ENCODE measurements at places on chromosomes 7 and 10.

DNA sequence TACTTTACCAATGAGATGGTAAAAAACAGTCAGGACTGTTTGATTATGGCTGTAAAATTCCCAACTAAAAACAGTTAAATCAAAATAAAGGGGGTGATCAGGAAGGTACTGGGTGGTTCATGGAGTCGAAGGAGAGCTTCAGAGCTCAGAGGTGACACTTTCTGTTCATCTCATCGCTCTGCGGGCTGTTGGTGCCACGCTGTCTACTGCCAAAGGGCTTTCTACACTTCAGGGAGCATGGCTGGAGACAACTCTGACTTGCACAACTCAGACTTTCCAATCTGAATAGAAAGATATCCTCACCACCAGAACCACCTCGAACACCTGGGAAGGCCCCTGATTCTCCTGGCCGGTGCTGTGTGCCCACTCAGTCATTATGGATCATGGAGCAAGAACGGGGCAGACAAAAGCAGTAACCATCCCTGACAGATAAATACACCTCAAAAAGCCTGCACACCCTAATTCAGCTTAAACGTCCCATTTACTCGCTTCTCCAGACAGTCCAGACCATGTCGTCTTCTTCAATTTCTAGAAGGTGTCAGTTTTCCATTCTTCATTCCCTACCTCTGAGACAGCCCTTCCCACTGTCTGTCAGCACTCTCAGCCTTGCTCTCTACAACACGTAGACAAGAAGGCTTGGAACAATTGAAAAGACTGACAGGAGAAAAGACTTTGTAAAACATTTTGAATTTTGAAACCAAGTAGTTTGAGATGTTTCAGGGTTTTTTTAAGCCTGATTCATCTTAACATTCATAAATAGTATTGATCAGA, 348.7 kb upstream of the NFE2L3 start:
- no peak for DNase-seq

- DNase-seq = no peak
These were observed 136.7 kb downstream of the DLG5 start for GRCh38 chr10:77789861-77790260.

- DNase-seq = no peak
These were observed 24.9 kb downstream of the BEND7 start for GRCh38 chr10:13503745-13504463.

- no peak for DNase-seq
These were observed 4.0 kb upstream of the CFAP58 start for GRCh38 chr10:104349623-104350126.

GRCh38 chr7:20839196-20839735, 52.6 kb upstream of the SP8 start:
- DNase-seq = no peak

- DNase-seq = no peak
These were observed 183.3 kb downstream of the PTN start for GRCh38 chr7:137160236-137160635.

All from CD4-positive, alpha-beta T cell treated with Interleukin-17A for 4 hours (primary cell).